ENCODE measurements at places on chromosomes 1 and 21.

DNA sequence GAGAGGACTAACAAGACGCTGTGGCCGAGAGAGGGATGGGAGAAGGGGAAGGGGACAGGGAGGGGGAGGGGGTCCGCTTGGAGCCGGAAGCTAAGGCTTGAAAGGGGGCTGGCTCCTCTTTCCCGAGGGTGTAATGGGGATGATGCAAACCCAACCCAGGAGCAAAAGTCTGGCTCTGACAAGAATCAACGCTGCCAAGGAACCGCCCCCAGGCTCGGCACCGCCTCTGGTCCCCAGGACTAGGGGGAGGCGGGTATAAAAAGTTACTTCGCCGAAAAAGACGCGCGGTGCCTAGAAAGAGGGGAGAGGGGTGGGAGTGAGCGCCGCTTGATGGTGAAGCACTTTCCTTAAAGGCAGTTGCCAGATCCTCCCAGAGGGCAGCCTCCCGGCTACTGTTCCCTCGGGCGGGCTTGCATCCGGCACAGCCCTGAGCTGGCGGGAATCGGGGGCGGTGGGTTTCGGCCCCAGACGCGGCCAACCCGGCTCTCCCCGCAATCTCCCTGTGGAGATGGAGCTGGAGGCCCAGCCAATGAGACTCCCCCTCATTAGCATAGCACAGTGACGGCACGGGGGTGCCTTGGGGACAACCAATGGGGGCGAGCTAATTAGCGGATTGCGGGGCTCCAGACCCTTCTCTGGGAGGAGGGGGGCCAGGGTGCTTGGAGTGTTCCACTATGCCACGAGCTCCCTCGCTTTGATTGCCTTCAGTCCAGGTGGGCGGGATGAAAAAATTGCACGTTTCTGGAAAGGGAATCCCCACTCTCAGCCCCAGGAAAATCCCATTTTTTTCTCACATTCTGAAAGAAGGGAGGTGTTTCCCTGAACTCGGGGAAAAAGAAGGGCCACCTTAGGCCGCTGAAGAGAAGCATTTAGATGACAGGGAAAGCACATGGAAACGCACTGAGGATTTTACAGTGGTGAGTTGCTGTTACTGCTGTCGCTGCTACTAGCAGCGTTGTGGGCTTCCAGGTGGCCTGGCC is at the start of gene KCNT2:
KCNT2 (minus strand) TSS at position 51 of the 980 bp plus-strand sequence. CDS start 131 bp downstream, outside the sequence.
- DNase-seq: peak; percentile 29

DNA sequence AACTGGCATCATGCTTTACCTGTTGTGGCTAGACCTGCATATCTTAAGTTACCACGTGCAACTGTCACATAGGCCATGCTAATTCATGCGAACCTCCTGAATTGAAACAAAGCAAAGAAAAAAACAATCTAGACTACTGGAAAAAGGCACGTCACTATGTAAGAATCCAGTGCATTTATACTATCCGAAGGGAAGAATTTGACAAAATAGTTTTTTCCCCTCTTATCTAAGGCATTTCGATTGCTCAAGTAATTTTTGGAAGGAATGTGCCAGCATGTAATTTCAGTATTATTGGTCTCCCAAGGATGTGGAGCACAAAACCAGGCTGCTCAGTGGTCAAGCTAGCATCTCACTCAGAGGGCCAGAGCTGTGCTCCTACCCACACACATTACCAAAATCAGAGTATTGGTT is 31.5 kb upstream of the C1orf198 start:
- DNase-seq: peak; percentile 97

DNA sequence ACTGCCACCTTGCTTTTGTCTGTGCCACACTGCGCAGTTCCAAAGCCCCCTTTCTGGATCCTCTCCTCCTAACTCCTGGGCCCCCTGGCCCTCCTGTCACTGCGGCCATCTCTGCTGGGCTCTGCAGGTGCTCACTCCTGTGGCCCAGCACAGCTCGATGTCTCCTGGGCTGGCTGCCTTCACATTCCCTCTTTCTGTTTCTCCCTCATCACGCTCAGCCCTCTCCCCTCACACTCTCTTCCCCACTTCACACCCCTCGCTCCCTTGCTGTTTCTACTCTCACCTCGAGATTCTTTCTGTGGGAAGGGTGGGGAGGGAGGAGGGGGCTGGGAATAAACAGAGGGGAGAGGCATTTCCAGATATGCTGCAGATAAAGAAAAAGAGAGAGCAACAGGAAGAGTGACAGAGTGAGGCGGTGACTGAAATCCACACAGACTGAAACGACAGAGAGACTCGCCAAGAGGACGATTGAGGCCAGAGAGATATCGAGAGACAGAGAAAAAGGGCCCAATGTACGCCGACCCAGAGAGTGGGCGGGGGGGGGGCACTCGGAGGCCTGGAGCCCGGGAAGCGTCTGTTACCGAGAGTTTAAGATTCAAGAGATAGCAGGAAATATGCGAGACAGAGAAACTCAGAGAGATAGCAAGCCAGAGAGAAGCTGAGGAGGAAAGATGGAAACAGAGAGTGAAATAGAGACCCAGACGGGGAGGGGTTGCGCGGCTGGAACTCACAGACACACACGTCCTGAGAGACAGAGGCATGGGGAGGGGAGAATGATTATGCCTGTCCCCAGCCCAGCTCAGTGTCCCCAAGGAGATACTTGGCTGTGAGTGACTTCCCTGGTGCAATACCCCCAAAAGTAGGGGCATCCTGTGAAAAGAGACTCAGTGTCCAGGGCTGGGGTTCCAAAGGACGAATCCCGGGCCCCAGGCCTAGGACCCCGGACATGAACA is 666 bp downstream of the CSF3R start:
- no peak for DNase-seq

- no peak for DNase-seq
Measured at GRCh38 chr1:182441719-182442118, 8.2 kb upstream of the RGSL1 start.

- DNase-seq: no peak
Measured at GRCh38 chr1:153831026-153831425, 55.8 kb downstream of the SLC27A3 start.

- DNase-seq: no peak
Measured at GRCh38 chr1:211896958-211897357, 66.4 kb upstream of the LPGAT1 start.

- peak; percentile 77 for DNase-seq
Measured at GRCh38 chr1:33338048-33338439, 17.1 kb upstream of the A3GALT2 start.

GRCh38 chr1:235979716-235980333 is 85.1 kb downstream of the NID1 start:
- DNase-seq: no peak

DNA sequence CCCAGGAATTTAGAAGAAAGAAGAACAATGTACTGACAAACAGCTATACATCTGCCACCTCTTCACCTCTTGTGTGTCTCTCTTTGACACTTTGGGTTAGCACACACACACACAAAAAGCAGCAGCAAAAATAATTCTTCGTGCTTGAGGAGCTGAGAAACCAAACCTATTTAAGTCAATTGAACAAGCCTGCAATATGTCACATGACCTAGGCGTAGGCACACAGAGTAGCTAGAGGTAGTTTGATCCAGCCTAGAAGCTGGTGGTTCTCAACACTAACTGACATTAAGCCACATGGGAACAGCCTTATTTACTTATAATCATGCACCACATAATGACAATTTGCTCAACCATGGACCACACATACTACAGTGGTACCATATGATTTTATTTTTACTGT is 32.3 kb downstream of the RRAGC start:
- DNase-seq: no peak

GRCh38 chr21:29939924-29940275 is at the start of gene GRIK1:
TSS of gene GRIK1 (minus strand) at chr21:29939996.
- DNase-seq: peak; percentile 4

- no peak for DNase-seq
Measured at GRCh38 chr1:47856996-47857395, 140.2 kb downstream of the TRABD2B start.

- no peak for DNase-seq
Measured at GRCh38 chr1:172375211-172375631, 45.3 kb upstream of the C1orf105 start.

GRCh38 chr1:169570172-169570574 is 16.1 kb downstream of the F5 start:
- no peak for DNase-seq

GRCh38 chr1:21110163-21110562 is 66.5 kb downstream of the EIF4G3 start:
- DNase-seq: no peak
